ENCODE measurements at places on chromosomes 2 and 18.

DNA sequence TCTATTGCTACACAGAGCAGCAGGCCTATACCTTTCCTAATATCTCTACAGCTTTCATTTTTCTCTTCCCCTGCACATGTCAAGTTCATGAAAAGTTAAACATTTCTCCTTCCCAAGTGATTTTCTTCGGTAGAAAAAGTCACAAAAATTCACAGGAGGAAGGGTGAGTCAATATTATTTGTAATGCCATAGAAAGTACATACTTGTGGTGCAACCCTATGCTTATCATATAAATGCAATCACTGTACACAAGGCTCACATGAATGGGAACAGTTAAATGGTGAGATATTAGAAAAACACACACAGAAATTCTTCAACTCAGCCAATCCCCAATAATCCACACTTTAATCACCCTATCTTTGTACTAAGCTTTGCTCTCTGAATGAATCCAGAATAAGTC lies 651.6 kb downstream of the LRRTM4 start:
- DNase-seq: no peak

DNA sequence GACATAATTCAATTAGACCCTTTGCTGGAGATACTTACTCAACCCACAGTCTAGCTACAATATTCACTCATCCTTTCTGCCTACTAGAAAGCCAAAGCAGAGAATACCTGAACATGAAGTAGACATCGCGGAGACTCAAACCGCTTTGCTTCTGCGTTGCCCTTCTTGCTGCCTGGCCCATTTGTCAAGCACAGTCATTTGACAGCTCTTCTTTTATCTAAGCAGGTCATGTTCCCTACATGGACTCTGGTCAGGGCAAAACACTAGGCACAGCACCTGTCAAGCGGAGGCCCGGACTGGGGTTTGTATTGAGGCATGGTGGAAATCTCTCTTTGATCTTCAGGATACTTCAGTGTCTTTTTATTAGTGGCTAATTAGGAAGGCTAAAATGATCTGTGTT lies 89.7 kb downstream of the FARSB start:
- no peak for DNase-seq

- peak; percentile 23 for DNase-seq
Measured at GRCh38 chr2:176565641-176566323, 296.5 kb downstream of the MTX2 start.

GRCh38 chr18:48872234-48873145 lies 78.3 kb downstream of the SMAD7 start:
- DNase-seq: peak; percentile 42

DNA sequence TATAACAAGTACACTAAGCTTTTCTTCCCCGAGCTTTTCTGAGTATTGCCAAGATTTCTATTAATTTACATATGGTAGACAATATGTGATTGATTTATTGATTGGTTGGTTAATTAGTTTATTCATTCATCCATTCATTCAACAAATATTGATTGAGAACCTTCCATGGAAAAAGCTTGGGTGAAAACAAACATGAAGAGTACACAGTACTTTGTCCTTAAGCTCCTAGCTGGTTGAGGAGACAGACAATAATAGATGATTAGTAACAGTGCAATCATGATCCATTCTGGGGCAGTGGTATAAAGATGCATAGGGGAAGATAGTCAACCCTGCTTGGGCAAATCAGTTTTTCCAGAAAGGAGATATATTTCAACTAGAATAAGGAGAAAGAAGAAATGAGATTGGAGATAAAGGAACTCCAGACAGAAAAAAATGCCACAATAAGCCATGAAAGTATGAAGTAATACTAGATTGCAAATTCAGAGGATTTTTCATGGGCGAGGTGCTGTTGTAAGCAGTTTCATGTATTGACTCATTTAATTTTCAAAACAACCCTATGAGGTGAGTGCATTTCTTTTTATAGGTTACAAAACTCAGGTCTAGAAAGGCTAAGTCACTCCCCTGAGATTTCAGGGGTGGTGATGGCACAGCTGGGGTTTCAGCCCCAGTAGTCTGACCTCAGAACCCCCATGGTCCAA lies 129.5 kb downstream of the RND3 start:
- no peak for DNase-seq

DNA sequence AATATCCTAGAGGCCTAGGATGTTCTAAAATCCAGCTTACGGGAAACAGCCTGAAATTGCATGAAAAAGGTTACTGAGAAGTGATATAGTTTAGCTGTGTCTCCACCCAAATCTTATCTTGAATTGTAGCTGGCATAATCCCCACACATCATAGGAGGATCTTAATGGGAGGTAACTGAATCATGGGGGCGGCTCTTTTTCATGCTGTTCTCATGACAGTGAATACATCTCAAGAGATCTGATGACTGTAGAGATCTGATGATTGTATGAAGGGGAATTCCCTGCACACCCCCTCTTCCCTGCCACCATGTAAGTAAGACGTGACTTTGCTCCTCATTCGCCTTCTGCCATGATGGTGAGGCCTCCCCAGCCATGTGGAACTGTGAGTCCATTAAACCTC lies 385.6 kb upstream of the ID2 start:
- DNase-seq: no peak

DNA sequence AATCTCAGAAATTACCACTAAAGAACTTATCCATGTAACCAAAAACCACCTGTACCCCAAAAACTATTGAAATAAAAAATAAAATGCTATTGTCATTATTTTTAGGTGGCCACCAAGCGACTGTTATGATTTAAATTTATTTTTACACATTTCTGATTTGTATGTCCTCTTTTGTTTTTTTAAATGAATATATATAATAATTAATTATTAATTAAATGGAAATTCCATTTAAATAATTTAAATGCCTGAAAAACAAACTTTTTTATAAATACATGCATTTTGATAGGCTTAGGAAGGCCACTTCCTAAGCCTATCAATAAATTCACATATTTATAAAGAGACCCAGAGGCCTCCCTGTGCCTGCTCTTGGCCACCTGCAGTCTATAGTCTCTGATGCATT lies 52.2 kb downstream of the CYB5A start:
- no peak for DNase-seq

DNA sequence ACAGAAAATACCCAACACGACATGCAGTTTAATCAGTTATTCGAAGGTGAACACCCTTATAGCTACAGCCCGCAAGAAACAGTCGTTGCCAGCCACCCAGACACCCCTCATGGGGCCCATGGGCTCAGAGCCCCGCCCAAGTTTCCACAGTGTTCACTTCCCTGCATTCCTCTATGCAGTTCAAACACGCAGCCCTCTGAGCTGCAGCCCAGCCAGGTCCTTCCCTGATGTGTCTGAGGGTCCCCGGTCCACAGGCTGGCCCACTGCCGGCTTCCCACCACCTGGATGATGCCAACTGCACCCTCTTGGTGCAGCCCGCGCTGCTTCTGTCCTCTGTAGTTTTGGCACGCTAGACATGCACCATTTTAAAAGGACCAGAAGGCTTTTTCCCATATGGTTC lies 87.4 kb downstream of the ZNF516 start:
- no peak for DNase-seq
